Stimulated activated CD4-positive, alpha-beta T cell treated with anti-CD3 and anti-CD28 coated beads, Interleukin-1b, Interleukin-23, amount 100 ng/mL, for 1 hour (primary cell): ENCODE measurements at places on chromosomes 7 and 10.

- no peak for DNase-seq
These were observed 287.4 kb downstream of the KLF6 start for GRCh38 chr10:3497581-3497980.

DNA sequence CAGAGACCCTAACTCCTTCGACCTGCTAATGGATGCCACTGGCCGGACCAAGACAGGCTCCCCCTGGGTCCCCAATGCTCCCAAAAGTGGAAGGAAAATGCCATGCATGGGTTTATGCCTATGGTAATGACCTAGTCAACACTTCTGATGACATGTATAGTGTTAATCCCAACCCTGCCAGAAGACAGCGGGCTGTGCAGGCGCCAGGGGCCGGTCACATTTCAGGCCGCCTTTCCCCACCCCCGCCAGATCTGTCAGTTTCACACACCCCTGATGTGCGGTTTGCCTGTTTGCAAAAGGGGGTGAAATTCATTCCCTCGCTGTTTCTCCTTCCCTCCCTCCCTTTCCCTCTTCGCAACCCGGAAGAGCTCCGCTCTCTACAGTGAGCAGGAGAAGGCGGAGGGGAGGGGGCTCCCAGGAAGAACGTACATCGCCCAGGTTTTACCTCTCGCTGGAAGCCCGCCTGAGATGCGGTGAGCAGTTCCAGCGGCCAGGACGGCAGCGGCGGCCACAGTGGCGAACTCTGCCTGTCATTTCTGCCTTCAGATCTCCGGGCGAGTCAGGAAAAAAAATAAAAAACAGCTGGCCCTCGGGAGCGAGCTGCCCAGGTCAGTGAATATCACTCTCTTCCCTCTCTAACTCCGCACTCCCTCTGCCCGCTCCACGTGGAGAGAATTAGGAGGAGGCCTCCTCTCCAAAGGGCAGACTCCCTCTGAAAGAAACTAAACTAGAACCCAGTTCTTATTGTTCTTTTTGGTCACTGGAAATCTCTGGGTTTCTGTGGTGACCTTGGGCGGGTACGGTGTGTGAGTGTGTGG, 9.4 kb upstream of the GATA3 start:
- DNase-seq, result no peak

DNA sequence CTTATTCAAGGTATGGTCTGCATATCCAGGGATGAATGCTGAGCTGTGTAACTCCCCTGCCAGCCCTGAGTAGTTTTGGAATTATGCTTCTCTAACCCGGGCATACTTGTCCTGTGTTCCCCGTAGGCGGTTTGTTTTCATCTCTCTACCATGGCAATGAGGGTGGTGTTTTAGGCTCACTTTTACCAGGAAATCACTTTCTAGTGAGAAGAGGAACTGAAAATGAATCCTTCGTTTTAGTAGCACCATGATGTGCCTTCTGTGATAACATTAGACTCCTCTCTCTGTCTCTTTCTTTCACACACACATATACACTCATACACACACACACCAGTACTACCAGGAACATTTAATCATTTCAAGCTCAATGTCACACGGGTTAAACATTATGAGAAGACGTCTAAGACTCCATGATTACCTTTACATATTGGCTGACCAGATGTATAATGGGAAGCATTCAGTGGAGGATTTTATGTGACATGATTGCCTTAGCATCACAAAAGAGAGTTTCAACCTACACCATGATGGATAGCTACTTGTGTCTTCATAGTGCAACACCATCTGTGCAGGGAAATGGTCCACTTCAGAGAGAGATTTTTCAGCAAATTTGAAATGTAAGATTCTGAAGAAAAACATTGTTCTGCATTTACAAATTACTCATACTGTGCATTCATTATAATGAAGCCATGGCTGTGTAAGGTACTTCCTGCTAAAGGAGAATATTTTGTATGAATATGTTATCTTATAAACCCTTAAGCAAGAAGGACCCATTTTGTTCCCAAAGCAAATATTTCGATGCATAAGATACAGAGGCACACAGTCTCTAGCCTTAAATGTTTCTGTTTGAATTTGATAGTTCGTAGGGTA, 31.0 kb upstream of the PFKP start:
- DNase-seq, result no peak

- no peak for DNase-seq
These were observed 140.6 kb upstream of the TMEM168 start for GRCh38 chr7:112930787-112931186.

DNA sequence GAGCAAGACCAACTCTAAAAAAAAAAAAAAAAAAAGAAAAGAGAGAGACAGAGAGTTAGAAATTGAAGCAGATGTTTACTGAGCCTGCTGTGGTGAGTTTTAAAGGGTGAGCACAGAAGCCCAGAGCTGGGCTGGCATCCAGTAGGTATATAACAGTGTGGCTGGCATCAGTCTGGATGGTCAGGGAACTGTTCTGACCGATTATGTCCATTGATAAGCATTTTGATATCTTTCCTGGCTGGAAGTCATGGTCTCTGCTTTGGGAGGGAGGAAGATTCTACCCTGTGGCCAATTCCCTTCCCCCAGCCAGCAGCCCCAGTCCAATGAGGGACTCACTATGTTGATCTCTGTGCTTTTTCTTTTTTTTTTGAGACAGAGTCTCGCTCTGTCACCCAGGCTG, 65.2 kb upstream of the PODXL start:
- no peak for DNase-seq

DNA sequence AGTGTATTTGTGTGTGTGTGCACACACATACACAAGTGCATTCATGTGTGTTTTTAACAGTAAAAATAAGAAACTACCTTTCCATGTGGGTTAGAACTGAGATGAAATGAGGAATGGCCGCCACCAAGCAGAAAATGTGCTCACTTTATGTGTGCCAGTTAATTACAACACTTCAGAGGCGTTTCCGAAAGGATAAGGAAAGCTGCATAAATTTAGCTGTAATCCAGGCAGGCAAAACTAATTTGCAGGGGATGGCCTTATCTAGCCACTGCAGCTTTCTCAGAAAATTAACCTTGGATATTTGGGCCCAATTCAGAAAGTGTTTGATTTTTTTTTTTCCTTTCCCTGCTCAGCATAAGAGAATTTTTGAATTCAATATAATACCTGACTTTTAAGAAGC, 328.8 kb upstream of the PHF14 start:
- no peak for DNase-seq

DNA sequence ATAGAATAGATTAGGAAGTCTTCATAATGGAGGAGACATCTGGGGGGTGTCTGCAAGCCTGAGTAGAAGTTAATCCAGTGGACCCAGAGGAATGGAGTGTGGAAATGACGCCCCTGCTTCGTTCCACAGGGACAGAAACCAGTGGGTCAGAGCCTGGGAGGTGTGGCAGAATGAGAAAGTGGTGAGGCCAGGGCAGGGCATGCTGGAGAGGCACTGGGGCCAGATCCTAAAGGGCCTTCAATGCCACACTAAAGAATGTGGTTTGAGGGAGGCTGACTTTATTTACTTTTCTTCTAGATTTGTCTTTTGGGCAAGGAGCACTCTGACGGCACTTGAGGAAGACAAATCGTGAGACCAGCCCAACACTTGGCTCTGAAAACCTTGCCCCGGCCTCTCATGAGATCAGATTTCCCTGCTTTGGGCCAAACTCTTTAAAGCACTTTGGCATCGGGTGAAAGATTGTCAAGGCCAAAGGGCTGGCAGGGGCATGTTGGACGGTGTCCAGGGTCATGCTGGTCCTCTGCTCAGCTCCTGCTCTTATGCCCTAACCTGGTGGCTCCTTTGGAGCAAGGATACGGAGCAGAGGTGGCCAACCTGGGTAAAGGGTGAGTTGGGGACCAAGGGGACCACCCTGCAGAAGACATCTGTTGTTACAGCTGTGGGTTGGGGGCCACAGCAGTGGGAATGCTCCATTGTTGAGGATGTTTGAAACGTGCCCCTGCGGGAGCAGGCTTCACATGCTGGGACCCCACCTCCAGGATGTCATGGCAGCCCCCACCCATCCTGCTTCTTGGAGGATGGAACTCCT, 157.0 kb upstream of the ZMIZ1 start:
- DNase-seq, result no peak

GRCh38 chr10:69884686-69885085, 83.0 kb downstream of the COL13A1 start:
- DNase-seq, result no peak

- no peak for DNase-seq
These were observed 9.3 kb downstream of the DAGLB start for GRCh38 chr7:6438427-6438826.

- no peak for DNase-seq
These were observed 30.3 kb upstream of the KBTBD2 start for GRCh38 chr7:32921896-32922295.

- peak; percentile 33 for DNase-seq
These were observed 1.8 kb upstream of the DUSP5 start for GRCh38 chr10:110495731-110496552.
